ENCODE measurements at places on chromosomes 2 and 18.

DNA sequence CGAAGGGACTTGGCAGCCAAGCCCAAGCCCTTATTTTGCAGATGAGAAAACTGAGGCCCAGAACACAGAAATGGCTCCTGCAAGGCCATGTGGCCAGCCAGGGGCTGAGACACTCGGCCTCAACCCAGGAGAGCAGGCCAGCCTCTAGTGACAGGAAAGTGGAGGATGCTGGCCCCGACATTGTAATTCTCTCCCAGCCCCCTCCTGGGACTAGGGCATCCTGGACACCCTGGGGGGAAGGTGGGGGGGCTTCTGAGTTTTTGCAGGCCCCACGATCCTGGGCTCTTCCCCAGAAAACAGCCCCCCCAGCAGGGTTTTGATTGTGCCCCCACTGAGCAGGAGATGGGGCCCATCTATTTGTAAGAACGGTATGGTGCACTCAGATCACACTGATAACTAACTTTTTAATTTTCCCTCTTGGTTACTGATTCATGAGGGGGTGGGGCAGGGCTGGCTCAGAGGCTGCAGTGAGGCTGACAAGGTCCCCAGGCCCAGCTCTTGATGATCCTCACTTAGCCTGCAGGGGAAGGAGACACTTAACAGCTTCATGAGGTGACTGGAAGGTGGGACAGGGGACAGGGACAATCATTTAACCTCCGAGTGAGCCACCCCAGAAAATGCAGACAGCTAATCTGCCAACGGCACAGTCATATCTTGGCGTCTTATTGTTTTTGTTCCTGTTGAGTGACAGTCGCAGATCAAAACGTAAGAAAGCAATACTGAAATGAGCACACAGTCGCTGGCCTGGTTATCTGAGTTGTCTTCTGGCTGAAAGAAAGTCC lies 18.9 kb downstream of the SMAD7 start:
- no peak for DNase-seq

DNA sequence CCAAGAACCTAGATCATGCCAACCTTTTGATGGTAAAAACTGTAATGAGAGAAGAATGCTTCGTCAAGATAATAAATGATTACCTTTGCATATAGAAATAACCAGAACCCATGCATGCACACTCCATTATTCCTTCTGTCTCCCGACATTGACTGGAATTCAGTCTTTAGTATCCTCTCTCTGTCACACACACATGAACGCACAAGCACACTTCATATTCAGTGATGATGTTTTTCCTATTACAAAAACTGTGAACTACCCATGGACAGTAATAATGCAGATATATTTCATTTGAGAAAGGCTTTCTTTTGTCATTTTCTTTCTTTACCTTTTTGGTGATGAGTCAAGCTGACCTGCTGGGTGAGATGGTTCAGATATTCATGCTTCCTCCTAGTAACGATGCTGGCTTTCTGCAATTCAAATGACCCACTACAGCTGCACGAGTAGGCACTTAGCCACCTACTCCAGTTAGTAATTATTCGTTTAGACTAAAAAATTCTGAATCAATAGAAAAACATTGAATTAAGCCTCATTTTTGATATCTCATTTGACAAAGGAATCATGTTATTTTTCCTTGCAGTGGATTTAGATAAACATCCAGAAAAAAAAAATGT lies 382.2 kb downstream of the TGIF1 start:
- DNase-seq: no peak

DNA sequence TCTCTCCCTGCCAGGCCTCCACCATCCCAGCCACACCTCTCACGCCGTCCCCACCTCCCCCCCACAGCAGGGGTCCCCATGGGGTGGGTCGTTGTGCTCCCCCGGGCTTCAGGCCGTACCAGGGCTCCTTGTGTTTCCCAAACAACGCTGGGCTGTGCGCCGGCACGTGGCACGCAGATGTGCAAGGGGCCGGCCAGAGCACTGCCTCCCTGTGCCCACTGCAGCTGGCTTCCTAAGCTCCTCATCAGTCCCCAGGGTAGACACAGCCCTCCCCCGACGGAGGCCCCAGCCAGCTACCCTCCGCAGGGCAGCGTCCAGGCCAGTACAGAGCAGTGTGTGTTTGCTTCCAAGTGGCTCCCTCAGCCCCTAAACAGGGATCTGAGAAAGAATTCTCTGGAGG lies 34.0 kb downstream of the BIN1 start:
- no peak for DNase-seq

- DNase-seq: peak; percentile 88
Observed at GRCh38 chr2:169109502-169110409, 40.4 kb downstream of the DHRS9 start.

- DNase-seq: no peak
Observed at GRCh38 chr2:4139731-4140130, 436.4 kb downstream of the DCDC2C start.

- DNase-seq: no peak
Observed at GRCh38 chr2:232411901-232412629, 5.4 kb downstream of the ALPG start.

GRCh38 chr2:225600444-225600843 lies 200.9 kb downstream of the NYAP2 start:
- no peak for DNase-seq

DNA sequence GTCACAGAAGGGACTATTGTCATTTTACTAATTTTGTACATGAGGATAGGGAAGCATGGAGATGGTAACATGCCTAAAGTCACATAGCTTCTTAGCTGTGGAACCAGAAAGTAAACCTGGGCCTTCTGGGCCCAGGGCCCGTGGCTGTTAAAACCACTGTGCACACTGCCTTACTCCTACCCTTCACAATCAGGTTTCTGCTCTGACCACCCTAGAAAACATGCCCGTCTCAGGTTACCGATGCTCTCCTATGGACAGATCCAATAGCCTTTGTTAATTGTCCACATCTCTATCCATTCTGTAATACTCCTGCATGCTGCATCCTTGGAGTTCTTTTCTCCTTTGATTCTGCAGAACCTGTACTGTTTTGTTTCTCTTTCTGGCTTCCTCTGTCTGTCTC lies 79.0 kb upstream of the TACR1 start:
- DNase-seq: no peak

DNA sequence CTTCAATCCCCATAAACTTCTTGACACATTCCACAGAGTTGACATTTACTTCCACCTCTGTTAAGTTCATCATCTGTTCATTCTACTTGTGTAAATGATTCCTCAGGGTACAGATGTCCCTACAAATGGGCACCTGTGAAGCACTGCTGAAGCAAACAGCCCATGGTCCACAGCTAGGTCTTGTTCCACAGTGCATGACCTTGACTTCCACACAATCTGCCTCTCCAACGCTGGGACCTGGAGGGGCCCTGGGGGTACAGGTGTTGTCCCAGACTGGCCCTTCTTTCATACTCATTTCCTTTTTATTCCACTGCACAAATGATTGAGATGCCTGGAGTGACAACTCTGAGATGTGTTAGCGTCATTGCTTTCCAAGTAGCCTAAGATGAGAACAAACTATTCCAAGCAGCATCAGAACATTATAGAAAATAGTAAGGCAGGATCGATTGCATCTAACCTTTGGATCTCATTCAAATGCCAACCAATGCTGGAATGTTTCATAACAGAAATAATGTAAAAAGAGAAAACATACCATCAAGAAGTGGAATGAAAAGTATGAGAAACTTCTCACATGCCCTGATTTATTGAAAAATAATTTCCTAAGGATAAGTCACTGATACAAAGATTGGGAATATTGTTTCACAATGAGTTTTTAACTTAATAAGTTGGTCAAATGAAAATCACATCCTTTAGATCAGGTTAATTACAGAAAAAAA lies 31.2 kb downstream of the PIEZO2 start:
- DNase-seq: no peak

DNA sequence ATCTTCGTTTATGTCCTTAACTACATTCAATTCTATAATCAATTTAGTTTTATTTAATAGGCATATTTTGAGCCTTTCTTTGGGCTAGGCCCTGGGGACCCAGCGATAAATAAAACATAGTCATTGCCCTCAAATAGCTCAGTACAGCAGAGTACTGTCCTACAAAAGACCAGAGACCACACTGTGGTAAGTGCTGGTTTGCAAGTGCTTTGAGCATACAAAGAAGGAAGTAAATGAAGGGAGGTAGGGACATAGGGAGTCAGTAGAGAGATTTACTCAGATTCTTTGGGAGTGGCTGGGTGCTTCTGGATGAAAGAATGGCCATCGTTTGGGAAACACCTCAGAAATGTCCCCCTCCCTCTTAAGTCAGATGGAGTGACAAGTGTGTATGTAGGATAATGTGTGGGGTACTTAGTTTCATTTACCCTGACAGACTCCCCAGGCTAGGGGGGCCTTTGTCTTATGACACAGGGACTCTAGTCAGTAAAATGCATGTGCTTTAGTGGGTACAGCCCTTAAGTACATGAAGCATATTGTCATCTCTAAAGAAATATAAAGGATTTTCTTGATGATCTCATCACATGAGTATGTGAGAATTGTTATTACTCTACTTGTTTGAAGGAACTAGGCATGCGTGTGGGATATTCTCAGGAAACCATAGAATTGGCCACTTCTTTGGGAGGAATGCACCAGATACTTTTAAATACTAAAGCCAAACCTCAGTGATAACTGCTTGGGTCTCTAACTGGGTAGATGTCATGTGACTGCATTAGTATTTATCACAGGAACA lies 35.1 kb downstream of the MAPRE2 start:
- no peak for DNase-seq

GRCh38 chr2:86631846-86632485 lies 8.3 kb upstream of the RNF103 start:
- DNase-seq: no peak

DNA sequence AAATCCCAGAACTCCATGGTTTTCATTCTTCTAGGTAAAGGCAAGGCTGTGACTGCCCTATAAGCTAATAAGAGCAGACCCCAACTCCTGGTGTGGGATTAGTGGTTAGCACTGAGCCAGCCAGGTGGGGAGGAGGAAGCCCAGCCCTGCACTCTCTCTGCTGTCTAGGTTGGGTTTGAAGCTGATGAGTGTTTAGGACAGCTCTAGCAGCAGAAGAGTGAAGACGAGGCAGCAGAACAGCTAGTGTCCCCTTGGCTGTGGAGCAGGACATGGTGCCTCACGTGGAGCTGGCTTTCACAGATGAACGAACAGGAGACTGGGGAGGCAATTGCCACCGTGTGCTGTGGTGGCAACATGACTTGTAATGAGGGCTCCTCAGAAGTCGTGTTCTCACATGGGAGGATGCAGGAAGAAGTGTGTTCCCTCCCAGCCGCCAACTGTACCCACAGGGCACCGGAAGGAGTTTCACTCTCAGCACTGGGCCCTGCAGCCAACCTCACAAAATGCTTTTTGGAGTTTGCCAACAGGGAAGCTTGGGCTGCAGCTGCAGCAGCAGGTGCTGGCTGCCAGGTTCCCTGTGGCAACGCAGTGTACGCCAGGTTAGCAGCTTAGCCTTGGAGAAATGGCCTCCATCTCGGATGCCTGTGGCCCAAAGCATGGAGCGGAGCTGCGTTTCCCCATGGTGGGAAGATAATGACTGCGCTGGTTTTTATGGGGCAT lies 328.2 kb downstream of the SETBP1 start:
- DNase-seq: no peak

DNA sequence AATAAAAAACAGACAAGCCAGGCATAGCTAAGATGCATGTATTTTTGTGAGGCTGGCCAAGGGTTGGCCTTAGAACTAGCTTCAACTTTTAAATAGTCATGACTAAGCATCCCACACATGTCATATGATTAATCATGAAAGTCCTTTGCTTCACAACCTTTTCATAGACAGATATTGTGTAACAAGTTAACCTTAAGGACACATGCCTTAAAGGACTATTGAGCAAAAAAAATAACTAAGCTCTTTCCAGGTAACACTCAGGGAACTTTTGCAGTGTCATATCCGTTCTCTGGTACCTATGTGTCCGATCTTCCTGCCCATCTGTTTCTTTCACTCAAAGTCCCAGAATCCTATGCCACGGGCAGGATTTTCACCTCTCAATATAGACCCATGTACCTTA lies 498.4 kb downstream of the STK39 start:
- no peak for DNase-seq

DNA sequence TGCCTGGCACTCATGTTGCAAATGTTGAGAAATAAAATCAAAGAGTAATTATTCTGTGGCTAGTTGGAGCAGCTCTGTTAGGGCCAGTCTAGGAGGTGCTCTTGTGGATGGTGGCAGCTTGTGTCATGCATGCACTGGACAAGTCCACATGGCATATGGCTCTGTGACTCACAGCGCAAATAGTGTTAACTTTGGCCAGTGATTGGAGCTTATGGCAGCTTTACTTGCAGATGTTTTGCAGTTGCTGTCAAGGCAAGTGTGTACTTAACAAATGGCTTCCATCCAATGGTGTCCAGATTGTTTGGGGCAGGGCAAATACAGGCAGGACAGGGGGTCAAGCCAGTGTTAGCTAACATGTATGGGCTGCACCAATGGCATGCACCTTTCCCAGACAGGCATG lies 26.1 kb upstream of the TMX3 start:
- no peak for DNase-seq

DNA sequence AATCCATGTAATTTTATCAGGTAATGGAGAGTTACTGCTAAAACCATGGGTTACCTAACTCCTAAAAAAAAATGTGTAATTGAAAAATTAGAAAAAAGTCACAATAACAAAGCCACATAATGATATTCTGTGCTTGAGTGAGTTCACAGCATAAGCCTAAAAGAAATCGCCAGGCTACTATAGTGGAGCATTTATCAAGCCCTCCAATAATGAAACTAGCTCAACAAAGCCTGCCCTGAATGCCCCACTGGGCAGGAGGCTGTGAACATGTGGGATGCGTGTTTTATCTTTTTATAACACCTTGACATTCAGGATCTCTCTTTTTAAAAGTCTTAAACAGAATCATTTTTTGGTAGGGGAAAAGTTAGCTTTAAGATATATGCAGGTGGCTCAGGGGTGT lies 86.3 kb downstream of the KCTD18 start:
- DNase-seq: no peak

GRCh38 chr2:212928681-212929080 lies 222.7 kb downstream of the IKZF2 start:
- no peak for DNase-seq

DNA sequence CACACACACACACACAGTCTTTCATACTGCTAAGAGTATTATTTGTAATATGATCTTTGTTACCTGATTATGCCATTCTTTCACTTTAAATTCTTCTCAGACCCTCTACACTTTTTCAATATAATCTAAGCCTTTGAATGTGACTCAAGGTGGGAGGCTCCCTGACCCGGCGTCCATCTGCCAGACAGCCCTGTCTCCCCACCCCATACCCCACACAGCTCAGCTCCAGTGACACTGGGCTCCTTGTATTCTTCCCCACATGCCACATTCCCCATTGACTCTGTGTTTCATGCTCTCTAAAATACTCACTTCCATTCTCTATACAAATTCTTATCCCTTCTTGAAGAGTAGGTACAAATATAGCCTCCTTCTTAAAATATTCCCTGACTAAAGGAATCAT lies 442.2 kb downstream of the TGIF1 start:
- no peak for DNase-seq

- DNase-seq: no peak
Observed at GRCh38 chr2:107592280-107592624, 234.4 kb upstream of the RGPD4 start.
